Activated naive CD4-positive, alpha-beta T cell (primary cell): ENCODE measurements at places on chromosomes 6 and 20.

- DNase-seq: no peak
Measured at GRCh38 chr6:136076496-136076895, 173.6 kb downstream of the MTFR2 start.

DNA sequence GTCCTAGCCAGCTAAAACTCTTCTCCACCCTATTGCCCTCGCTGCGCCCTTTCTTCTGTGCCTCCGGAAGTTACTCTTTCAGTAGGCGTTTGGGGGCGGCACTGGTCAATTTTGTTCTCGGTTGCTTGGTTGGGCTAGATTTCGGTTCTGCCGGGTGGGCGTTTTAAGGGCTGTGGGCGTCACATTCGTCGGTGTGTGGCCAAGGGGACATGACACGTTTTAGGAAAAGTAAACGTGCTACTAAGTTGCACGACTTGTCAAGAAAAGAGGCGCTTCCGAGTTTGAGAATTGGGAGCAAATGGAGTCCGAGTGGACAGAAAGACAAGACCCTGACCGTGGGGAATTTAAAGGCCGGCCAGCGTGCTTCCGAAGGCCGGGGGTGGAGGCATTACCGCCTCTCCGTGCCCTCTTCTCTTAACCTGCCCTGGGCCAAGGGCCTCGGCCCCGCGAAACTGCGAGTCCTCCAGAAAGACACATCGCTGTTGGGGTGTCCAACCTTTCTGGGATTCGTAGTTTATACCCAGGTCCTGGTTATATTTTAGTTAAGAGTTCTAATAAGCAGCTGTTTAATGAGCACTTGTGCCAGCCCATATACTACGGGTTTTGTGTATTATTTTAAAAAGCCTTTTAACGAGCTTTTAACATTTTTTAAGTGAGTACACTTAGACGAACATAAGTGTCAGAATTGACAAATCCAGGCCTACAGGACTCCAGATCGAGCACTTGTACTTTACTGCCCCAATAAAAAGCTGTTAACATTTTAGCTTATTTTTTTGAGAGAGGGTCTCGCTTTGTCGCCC, 664 bp upstream of the BAG6 start:
- peak; percentile 84 for DNase-seq

GRCh38 chr20:58251979-58252591, 23.6 kb upstream of the ANKRD60 start:
- no peak for DNase-seq

DNA sequence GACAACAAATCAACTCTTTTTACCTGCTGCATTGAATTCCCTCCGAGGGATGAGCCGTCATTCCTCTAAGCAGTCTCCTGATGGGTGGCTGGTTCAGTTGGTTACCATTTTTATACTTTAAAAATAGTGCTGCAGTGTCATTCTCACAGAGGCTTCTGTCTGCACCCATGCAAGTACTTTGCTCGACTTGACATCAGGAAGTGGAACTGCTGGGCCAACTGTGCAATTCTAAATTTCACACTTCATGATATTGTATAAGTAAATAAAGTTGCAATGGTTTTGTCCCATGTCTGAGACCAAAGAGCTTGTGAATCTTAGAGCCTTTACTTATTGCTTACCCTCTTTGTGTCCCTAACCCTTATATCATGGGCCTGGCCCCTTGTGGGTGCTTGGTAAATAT, 2.5 kb downstream of the BTN3A1 start:
- no peak for DNase-seq

- no peak for DNase-seq
Measured at GRCh38 chr6:139231206-139231605, 60.6 kb downstream of the TXLNB start.

- no peak for DNase-seq
Measured at GRCh38 chr6:2186516-2186915, 58.9 kb downstream of the GMDS start.

DNA sequence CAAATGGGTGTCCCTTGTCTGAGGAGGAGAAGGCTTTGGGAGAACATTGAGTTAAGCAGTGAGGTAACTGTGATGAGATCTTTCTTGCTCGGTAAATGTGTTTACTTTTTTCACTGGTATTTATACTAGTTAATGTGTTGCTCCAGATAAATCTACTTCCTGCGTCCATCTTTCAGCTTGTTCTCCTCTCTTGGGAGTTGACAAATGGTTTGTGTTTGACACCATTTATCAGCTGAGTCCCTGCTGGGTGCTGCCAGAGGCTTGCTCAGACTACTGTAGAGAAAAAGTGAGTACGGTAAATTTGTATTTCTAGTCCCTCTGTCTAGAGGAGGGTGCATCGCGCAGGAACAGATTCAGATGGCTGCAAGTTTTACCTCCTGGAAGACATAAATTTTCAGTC, 8.3 kb upstream of the PRDM1 start:
- no peak for DNase-seq

DNA sequence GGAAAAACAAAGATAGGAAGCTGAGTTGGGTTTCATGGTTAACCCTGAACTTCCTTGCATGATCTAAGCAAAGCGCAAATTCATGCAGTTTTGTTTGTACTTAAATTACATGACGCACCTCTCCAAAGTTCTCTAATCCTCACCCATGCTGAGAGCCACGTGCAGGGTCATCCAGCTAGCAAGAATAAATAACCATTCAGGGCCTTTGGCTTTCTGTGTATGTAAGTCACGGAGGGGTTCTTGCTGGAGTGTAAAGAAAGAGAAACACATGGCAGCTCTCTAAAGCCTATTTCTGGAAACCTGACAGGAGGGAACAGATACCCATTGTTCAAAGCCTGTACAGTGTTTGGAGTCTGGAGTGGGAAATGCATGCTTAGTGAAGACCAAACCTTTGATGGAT, 171.7 kb upstream of the CCN2 start:
- no peak for DNase-seq

GRCh38 chr6:6331946-6332601, 11.6 kb upstream of the F13A1 start:
- no peak for DNase-seq

- DNase-seq: no peak
Measured at GRCh38 chr20:53057579-53057978, 85.4 kb downstream of the TSHZ2 start.

DNA sequence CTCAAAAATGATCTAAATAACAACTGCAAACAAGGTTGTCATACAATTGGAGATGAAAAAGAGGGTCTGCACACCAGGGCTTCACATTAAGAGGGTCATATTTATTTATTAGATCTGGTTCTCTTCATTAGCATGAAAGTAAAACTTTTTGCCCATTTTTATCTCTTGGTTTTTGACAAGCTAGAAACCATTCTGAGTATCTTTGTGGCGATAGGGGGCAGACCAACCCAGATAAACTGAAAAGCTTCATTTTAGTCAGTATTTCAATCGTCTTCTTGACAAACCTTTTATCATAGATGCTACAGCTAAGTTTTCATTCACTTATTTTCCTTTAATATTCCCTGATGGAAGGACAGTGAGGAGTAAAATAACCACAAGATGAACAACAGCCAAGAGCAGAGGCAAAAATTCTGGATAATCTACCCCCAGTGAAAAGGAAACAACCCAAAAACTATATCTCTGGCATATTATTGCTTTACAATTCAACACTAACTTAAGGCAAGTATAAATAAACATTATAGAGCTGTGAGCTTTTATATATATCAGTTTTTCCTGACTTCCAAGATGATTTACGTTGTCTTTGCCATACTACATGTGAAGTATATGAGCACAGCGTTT, 45.2 kb downstream of the THEMIS start:
- no peak for DNase-seq

DNA sequence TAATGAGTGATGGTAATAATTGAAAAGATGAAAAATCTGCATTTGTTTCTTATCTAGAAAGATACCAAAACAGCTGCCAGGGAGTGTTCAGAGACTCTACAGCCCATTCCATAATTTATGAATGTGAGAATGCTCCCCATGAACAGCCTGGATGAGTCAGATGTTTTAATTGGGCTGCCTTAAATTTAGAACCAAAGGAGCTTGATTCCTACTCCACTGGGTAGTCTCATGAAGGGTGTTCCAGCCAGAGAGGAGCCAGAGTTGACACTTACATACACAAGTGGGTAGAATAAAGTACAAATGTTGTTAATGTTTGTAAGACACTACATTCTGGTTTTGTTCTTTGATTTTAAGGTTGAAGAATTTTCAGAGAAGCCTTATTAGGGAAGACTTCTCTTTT, 158.7 kb upstream of the PRND start:
- no peak for DNase-seq

DNA sequence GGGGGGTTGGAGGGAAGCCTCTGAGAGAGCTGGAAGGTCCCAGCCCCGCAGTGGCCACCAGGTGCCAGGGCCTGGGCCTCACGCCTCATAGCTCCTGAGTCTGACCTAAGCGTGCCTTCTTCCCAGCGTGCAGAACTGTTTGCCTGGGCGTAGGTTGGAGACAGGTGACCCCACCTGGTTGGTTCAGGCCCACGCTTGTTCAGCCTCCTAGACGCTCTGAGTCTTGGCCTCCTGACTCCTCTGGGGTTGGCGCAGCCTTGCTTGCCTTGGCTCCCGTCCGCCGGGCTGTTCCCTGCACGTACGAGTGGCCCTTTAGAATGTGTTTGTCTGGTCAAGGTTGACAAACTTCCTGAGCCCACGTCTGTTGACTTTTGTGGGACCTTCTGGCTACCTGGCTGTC, 70.8 kb downstream of the EYA2 start:
- no peak for DNase-seq

- DNase-seq: no peak
Measured at GRCh38 chr20:56730996-56731395, 101.9 kb downstream of the TFAP2C start.

DNA sequence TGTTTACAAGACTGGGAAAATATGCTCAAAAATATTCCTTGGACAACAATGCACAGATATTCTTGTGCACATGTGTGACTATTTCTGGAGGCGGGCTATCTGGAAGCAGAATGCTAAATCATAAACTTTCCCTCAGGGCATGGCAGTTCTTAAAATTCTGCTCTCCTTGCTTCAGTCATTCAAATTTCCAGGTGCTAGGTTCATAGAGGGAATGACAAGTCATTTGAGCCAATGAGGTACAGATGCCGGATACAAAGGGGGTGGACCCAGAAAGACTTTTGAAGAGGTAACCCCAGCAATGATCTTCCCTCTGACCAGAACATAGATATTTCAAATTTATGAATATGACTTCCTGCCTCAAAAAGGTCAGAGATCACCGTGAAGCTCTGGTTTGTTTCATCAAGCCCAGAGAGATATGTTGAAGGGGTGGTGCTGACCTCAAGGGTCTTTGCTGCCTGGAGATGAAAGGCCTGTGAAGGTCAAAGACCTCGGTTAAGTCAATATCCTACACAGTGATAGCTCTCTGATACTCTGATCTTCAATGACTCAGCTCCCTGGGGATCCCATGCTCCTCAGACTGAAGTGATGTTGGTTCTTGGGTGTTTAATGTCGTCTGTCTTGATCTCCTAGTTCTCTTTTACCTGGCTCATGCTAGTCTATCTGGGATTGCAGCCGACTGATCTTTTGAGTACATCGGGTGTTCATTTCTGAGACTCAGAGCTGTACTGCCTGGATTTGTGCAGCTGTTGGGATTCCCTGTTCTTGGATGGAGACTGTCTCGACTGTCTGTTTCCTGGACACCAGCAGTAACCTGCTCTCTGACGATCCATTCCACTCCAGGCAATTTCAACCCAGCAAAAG, 47.5 kb upstream of the TSHZ2 start:
- DNase-seq: no peak

DNA sequence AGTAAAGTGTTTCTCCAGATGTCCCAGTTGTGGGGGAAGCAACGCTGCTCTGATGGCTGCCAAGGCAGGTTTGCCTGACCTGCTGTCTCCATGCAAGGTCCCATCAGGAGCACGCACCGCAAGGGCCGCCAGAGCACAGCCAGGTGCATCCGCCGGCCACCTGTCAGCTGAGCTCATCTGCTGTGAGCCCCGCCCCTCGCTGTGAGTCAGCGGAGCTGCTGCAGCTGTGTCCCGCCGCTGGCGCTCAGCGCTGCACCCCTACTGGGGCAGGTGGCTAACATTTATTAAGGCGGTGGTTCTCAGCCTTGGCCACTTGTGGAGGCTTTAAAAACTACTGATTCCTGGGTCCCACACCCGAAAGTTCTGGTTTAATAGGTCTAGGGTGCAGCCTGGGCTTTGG, 225.7 kb downstream of the UST start:
- DNase-seq: no peak

- no peak for DNase-seq
Measured at GRCh38 chr6:53679446-53679933, 13.9 kb upstream of the KLHL31 start.

DNA sequence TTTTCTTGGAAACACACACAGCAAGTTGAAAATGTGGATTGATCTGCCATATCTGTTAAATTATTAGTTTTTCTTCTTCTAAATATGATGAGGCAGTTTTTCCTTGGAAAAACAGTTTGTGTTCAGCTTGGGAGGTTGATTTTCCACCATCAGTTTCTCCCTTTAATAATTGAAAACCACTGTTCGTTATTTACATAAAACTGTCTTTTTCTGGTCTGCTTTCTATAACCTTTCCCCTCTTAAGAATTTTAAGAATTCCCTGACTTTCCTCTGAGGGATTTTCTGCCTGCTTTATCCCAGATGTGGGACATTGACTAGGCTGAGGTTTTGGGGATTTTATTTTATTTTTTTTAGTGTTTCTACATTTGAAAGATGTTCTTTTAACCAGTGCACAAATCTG, 27.2 kb downstream of the DSE start:
- DNase-seq: no peak

DNA sequence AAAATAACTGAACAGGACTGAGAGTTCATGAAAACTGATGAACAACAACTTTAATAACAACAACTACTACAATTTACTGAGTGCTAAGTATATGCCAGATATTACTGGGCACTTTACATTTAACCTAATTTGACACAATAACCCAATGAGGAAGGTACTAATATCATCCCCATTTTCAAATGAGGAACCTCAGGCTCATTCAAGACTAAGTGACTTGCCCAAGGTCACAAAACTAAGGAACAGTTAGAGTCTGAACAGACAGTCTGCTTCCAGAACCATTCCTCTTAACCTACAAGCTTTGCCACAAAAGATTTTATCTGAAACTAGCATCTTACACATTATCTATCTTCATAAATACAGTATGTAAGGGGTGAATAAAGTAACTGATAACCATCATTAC, 10.6 kb upstream of the NDRG3 start:
- no peak for DNase-seq

GRCh38 chr20:62240020-62240685, 1.8 kb downstream of the OSBPL2 start:
- no peak for DNase-seq

- no peak for DNase-seq
Measured at GRCh38 chr6:82906489-82906888, 159.2 kb downstream of the UBE3D start.

GRCh38 chr6:166836785-166837718, 119.3 kb downstream of the RNASET2 start:
- no peak for DNase-seq

GRCh38 chr6:24273096-24273870, 84.6 kb downstream of the DCDC2 start:
- no peak for DNase-seq

GRCh38 chr6:35719830-35720733, 16.8 kb upstream of the ARMC12 start:
- peak; percentile 30 for DNase-seq

GRCh38 chr6:36727505-36728021, 29.9 kb downstream of the RAB44 start:
- no peak for DNase-seq

GRCh38 chr6:123733180-123733579, 70.5 kb upstream of the NKAIN2 start:
- DNase-seq: no peak
